ENCODE measurements at places on chromosomes 13 and 19.
A peak's percentile ranks its signal among the peaks of the same experiment; 100 is the strongest.

DNA sequence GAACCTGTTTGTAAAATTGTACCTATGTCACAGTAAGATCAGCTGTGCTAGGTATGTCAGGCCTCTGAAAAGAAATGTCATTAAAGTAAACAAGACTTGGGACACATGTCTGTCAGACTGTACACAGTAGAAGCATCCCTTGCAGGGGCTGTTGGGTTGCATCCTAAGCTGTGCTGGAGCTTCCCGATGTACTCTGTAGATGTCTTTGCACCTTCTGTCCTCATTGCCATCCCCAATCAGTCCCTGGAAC is 48.7 kb upstream of the GPR183 start:
- DNase-seq = no peak

- no peak for DNase-seq
These were observed 39.3 kb downstream of the LMO7 start for GRCh38 chr13:75675421-75675820.

DNA sequence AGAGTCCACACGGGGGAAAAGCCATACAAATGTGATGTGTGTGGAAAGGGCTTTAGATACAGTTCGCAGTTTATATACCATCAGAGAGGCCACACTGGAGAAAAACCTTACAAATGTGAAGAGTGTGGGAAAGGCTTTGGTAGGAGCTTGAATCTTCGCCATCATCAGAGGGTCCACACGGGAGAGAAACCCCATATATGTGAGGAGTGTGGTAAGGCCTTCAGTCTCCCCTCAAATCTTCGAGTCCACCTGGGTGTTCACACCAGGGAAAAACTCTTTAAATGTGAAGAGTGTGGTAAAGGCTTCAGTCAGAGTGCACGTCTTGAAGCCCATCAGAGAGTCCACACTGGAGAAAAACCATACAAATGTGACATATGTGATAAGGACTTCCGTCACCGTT is 23.3 kb upstream of the ZNF233 start:
- DNase-seq = no peak

GRCh38 chr13:53474878-53475277 is 446.3 kb downstream of the OLFM4 start:
- no peak for DNase-seq

GRCh38 chr19:30739394-30739793 is 367.2 kb downstream of the ZNF536 start:
- DNase-seq = no peak

- no peak for DNase-seq
These were observed 16.6 kb upstream of the GATAD2A start for GRCh38 chr19:19388568-19389555.

- peak; percentile 93 for DNase-seq
These were observed at the start of gene PDCD5 for GRCh38 chr19:32580901-32581704. PDCD5 (plus strand) TSS chr19:32581190; CDS start chr19:32581262, 72 bp downstream.

- no peak for DNase-seq
These were observed 66.5 kb downstream of the NDFIP2 start for GRCh38 chr13:79547211-79548195.

DNA sequence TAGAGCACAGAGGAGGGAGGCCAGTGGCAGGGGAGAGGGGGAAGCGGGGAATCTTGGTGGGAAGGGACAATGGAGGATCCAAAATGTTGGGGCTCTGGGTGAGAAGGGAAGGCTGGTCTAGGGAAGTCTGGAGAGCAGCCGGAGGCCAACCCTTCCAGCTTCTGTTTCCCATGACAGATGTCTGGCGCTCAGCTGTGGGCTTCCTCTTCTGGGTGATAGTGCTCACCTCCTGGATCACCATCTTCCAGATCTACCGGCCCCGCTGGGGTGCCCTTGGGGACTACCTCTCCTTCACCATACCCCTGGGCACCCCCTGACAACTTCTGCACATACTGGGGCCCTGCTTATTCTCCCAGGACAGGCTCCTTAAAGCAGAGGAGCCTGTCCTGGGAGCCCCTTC is 1.1 kb downstream of the PSENEN start:
- no peak for DNase-seq

GRCh38 chr19:7504684-7505083 is 11.2 kb upstream of the ZNF358 start:
- DNase-seq = no peak

DNA sequence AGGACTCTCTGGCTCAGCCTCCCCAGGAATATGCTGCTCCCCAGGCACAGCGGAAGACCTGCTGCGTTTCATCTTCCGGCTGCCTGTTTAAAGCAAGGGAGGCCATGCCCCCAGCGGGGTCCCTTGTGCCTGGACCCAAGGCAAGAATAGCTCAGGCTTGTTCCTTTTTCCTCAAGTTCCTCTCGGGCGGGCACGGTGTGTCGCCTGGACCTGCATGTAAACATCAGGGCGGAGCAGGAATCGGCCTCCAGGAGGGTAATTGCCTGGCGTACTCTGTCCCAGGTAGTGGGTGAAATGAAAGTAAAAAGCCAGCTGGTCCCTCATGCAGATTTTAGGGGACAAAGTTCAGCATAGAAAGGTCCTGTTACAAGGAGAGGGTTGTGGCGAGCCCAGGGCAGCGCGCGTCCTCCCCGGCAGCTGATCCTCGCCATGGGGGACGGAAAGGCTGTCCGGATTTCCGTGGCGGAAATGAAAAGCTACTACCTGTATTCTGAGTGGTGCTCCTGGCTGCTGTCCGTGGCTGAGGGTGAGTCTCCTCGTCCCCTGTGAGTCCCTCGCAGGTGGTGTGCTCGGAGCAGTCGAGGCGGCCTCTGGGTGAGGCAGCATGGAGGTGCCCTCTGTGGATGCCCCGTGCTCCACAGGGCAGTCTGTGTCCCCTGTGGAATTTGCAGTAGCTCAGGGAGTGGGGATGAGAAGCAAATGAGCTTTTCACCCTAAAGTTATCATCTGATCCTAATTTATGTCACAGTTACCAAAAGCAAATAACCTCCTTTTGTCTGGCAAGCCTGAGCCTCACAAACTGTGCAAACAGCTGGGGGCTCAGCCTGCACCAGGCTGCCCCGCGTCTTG is 16.2 kb downstream of the MCF2L start:
- DNase-seq = no peak

DNA sequence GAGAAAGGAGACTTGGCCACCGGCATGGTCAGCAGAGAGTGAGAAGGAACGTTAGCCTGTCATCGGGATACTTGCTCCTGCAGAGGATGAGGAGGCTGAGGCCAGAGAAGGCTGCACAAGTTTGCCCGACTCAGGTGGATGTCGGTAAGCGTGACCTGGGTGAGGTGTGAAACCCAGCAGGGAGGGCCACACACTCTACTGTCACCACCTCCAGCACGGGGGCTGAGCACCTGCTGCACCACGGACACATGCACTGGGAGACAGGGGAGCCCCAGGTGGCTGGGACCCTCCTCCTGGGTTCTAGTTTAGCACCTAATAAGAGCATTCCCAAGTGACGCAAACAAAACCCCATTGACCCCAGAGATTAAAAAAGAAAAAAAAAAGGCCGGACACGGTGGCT is 17.3 kb downstream of the MLLT1 start:
- DNase-seq = no peak

GRCh38 chr19:6528544-6529121 is 2.2 kb upstream of the TNFSF9 start:
- no peak for DNase-seq

GRCh38 chr19:22882797-22883196 is 50.7 kb downstream of the ZNF723 start:
- DNase-seq = no peak

GRCh38 chr19:6498294-6499036 is 3.6 kb downstream of the TUBB4A start:
- no peak for DNase-seq

GRCh38 chr19:40700083-40700482 is 9.6 kb upstream of the NUMBL start:
- no peak for DNase-seq

DNA sequence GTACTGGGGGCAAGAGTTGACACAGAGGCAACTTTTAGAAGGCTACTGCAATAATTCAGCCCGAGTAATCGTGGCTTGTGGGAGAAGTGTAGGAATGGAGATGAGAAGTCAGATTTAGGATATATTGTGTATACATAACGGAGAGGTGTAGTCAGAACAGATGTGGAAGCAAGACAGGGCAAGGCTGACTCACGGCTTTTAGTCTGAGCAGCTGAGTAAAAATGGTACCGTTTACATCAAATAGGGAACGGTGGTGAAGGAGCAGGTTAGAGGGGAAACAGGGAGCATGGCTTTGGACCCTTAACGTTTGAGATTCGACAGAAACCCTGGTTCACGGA is 796 bp upstream of the LSM14A start:
- no peak for DNase-seq

- DNase-seq = no peak
These were observed 5.5 kb upstream of the ADGRE5 start for GRCh38 chr19:14375582-14376291.

DNA sequence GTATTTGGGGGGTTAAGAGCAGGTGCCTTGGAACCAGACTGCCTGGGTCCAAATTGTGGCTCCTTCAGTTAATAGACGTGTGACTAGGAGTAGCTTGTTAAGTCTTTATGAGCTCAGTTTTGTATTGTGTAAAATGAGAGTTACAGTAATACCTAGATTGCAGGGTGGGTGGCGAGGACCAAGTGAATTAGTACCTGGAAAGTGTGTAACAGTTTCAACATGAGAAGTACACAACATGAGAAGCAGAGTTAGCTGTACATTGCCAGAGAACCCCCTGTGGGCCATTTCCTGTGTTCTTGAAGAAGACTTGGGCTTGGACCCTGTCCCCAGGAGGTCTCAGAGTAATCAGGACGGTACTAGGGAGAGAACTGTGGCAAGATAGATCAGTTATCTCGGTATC is 36.8 kb downstream of the PPP2R1A start:
- no peak for DNase-seq

GRCh38 chr19:5972355-5972731 is 5.6 kb downstream of the RANBP3 start:
- no peak for DNase-seq

DNA sequence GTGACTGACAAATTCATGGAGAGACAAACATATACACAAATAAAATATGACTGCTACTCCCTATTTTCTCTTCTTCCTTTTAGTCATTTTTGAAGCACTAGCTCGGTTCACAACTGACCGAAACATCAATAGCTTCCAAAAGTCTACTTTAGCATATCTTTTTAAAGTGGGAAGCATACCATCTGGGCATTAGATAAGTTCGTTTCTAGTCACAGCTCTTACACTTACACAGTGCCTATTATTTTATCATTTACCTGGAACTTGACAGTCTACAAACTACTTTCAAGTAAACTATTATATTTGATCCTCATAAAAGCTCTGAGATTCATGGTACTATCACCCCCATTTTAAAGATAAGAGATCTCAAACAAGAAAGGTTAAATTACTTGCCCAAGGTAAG is 458.5 kb downstream of the LMO7 start:
- DNase-seq = no peak

DNA sequence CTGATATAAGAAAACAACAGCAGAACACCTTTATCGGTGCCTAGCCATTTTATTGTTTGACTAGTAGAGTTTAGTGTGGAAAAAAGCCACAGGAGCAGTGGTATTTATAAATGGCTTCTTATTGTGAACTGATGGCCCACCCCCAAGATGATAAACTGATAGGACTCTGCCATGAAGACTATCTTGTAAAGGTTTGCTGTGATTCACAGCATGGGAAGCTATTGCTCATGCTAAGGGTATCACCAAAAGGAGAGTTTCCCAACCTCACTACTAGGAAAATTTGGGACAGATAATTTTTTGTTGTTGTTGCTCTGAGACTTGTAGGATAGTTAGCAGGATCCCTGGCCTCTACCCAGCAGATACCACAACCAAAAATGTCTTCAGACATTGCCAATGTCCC is 12.0 kb upstream of the SLC7A1 start:
- no peak for DNase-seq

DNA sequence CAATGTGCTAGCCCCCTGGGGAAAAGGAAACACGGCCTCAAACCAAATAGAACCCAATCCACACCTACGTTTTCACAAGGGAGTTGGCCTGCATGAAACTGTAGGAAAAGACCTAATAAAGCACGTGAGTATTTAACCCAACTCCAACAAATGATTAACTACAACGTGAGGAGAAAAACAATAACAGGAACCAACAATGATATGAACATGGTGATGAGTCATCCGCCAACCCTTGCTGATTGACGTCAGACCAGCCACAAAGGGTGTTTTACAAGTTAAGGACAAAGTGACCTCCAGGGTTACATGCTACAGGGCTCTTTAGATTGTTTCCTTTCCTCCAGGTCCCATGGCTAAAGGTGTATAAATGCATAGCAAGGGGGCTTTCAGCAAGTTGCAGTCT is 460.5 kb downstream of the COG6 start:
- peak; percentile 44 for DNase-seq

DNA sequence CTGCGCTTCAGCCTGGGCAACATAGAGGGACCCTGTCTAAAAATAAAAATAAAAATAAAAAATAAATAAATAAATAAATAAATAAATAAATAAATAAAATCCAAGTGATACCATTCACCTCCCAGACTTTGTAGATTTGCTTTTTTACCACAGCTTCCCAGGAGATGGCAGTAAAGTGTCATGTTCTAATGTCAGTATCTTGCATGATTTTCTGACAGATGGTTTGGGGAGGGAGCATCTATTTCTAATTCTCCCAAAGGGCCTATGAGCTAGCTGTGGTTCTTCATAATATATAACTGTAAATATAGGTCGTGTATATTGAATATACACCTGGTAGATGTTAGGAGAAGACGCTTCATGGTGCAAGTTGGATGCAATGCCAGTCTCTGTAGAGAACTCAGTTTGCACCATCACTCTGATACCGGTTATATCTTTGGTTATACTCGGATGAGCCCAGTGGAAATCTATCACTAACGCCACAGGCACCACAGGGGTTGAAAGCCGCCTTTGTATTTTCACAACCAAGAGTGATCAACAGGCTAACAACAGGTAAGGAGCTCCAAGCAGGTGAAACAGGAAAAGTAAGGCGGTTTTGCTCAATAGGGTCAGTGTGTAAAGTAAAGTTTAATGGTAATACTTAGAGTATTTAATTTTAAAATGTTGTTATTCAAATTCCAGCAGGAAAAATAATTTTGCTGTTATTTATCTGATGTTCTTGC is 13.9 kb downstream of the APLP1 start:
- no peak for DNase-seq

- DNase-seq = no peak
These were observed 5.9 kb upstream of the ATP4A start for GRCh38 chr19:35569281-35569781.
